ENCODE measurements at places on chromosomes 1 and 21.

- no peak for DNase-seq
These were observed 64.6 kb downstream of the LHX8 start for GRCh38 chr1:75198761-75199160.

- peak; percentile 80 for DNase-seq
These were observed 28.3 kb downstream of the EIF2D start for GRCh38 chr1:206583707-206584648.

- no peak for DNase-seq
These were observed 41.4 kb downstream of the CDC7 start for GRCh38 chr1:91541918-91542533.

GRCh38 chr1:214022229-214022791, 34.5 kb downstream of the PROX1 start:
- DNase-seq = no peak

DNA sequence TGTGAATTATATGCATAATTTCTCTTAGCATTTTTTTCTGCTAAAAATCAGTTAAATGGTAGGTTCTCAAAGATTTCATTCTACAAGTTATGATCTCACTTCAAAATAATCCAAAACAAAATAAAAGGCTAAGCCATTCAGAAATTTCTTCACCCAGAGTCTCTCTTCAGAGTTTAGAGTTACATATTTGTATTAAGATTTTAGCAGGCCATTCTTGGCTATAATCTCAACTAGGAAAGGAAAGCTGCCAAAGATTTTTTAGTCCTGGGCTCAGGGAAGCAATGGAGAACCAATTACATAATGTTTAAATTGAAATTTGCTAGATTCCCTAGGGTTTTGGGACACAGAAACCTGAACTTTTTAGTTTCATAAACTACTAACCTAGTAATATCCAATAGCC, 245.0 kb downstream of the USH2A start:
- no peak for DNase-seq

DNA sequence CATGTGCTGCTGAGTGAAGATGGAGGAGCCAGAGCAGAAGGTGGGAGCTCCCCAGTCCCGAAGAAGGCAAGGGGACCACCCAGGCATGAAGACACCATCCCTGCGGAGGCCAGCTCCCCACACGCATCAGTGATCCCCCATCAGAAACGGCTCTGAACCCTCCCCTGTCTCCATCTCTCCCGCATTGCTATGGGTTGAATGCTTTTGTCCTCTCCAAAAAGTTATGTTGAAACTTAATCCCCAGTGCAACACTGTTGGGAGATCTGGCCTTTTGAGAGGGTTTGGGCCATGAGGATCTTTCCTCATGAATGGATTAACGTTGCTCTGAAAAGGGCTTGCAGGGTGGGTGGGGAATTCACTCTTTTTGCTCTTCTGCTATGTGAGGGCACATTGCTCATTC, 147.6 kb downstream of the AJAP1 start:
- DNase-seq = no peak

GRCh38 chr21:38922474-38923235, 116.9 kb downstream of the ETS2 start:
- DNase-seq = no peak

DNA sequence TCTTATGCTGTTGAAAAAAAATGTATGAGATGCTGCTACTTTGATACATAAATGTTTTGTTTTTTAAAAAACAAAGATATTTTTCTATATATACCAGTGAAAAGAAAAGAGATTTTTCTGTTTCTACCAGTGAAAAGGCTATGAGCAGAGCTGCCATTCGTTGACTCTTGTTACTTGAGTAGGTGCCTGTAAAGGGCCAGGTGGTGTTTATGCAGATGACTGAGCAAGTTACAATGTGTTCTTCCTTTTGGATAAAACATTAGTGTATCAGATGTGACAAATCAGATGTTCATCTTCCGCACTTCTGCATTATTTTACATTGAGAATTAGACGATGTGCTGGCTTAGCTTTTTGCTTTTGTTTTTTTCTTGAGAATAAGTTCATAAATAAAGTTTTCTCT, 45.4 kb downstream of the BARHL2 start:
- no peak for DNase-seq

DNA sequence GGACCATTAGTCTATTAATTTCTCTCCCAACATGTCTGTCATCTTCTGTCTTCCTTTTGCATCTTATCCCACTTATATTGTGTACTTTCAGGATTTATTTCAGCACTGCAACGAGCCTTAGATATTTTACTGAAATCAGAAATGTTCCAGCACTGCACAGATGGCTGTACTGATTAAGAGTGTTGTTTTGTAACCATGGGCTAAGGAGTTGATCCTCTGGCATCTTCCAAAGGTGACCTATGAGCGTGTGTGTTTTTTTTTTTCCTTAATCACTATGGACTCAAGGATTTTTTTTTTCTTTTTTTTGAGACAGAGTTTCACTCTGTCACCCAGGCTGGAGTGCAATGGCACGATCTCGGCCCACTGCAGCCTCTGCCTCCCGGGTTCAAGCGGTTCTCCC, 7.1 kb upstream of the DDX59 start:
- no peak for DNase-seq

- DNase-seq = no peak
These were observed 88.6 kb downstream of the SELENOF start for GRCh38 chr1:86825319-86825718.

DNA sequence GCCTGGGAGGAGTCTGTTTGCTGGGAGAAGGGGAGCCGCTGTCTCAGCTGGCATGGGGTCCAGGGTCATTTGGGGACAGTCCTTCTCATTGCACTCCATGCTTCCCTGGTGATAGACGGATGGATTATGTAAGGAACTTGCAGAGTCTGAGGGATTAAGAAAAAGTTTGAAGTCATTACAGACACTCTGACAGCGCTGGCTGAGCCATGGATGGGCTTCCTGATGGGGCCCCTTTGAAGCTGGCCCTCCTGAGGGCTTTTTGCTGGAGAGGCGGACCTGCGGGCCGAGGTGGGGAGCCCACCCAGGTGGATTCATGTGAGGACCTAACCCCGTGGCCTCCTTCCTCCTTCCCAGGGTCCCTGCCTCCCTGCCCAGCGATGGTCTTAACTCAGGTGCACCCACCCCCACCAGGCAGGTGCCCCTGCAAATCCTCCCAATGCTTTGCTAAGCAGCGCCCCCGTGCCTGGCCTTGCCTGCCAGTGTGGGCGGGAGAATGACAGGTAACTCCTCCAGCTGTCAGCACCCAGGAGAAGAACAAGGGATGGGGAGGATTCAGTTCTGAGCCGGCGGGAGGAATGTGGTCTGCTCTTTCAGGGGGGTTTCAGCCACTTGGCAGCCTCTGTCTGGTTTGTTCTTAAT, 24.2 kb upstream of the C1orf174 start:
- no peak for DNase-seq

DNA sequence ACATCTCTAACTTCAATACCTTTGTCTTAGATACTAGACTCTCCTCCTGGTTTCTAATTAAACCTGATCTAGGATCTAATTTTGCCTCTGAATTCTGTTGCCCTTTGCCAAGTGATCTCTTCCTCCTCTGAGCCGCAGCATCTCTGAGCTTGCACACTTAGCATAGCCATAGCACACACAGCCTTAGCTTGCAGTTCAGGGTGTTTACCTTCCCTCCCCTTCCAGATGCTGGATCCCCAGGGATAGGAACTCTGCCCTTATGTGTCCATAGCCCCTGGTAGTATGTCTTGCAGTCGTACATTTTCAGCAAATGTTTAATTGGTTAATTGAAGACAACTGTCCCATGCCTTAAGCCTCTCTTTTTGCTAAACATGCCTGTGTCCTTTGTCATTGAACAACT, 30.3 kb downstream of the SELL start:
- DNase-seq = no peak

DNA sequence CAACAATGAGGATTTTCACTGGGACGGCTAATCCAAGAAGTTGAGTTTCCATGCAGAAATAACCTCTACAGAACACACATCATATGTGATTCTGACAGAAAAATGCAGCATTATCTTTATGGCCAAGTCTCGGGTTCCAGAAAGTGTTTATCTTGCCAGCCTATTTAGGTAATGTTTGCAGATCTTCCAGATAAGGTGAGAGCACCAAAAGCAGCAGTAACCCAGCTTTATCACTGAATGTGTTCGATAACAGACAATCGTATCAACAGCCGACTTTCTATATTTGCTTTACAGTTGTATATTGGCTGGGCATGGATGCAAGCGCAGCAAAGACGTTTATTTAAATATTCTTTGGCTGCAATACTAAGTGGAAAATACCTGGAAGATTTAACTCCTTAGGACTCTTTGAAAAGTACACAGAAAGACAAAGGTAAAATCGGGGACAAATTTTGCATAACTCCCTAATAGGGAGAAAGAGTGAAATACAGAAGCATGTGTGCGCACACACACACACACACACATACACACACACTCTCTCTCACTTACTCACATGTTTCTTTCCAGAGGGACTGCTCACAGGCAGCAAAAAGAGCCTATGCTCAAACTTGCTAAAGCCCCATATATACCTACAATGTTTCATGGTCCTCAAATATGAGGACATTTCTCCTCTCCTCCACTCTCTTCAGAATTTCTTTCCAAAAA, 3.0 kb upstream of the CTSK start:
- no peak for DNase-seq

DNA sequence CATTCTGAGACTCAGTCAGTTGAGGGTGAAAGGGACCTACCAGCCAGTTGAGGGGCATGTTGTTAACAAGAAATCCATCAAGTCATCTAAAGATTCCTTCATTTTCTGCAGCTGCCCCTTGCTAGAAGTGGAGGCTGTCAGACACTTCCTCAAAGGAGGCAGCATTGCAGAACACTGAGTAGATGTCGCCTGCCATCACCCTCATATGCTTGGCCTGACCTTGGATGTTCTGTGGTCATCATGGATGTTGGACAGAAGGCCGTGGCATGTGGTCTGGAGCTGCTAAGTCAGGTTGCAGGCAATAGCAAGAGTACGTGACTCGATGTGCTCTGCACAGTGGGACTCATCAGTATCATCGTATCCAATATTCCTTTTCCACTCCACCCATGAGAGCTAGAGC, 70.6 kb downstream of the GATAD2B start:
- no peak for DNase-seq

GRCh38 chr1:195723796-195724194, 884.4 kb downstream of the KCNT2 start:
- no peak for DNase-seq

DNA sequence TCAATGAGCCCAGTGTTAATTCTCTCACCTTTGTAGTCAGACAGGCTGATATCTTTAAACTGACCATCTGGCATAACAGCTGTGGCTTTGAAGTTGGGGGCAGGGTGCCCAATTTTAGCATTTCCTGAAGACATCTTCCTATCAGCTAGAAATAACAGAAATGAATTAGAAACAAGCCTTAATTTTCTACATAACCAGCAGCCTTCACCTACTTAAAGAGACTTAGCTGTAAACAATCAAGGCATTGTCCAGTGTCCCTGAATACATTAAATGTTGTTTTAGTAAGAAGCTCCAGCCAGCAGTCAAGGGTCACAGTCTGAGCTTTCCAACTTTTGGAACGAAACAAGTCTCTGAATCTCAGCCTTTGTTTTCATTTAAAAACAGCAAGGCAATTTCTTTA, 2.8 kb downstream of the PRDX1 start:
- DNase-seq = no peak

GRCh38 chr1:51734896-51735745, 118.2 kb downstream of the OSBPL9 start:
- no peak for DNase-seq

DNA sequence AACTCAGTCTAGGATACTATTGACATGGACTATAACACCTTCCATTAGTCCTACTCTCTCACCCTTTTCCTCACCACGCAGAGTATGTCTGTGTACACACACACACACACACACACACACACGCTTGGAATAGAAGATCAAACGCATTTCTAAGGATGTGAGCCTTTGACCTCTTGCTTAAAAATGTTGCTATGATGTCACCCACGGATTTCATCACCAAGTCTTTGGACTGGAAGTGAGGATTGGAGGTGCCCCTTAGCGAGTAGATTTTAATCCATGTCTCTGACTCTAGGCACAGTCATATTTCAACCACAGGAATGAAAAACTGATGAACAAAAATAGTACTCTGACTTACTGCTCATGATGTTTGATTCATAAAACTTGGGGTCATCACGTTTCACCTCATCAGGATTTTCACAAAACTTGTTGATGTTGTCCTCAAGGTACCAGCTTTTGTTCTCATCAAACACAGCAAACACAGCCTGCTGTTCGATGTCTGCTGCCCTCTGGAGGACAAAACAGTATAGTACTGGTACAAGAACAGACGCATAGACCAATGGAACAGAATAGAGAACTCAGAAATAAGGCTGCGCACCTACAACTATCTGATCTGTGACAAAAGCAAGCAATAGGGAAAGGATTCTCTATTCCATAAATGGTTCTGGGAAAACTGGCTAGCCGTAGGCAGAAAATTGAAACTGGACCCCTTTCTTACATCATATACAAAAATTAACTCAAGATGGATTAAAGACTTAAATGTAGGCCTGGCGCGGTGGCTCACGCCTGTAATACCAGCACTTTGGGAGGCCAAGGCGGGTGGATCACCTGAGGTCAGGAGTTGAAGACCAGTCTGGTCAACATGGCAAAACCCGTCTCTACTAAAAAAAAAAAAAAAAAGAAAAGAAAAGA, 39.9 kb downstream of the F5 start:
- DNase-seq = peak; percentile 56

- DNase-seq = no peak
These were observed 241.6 kb downstream of the ZNF326 start for GRCh38 chr1:90236493-90236892.

DNA sequence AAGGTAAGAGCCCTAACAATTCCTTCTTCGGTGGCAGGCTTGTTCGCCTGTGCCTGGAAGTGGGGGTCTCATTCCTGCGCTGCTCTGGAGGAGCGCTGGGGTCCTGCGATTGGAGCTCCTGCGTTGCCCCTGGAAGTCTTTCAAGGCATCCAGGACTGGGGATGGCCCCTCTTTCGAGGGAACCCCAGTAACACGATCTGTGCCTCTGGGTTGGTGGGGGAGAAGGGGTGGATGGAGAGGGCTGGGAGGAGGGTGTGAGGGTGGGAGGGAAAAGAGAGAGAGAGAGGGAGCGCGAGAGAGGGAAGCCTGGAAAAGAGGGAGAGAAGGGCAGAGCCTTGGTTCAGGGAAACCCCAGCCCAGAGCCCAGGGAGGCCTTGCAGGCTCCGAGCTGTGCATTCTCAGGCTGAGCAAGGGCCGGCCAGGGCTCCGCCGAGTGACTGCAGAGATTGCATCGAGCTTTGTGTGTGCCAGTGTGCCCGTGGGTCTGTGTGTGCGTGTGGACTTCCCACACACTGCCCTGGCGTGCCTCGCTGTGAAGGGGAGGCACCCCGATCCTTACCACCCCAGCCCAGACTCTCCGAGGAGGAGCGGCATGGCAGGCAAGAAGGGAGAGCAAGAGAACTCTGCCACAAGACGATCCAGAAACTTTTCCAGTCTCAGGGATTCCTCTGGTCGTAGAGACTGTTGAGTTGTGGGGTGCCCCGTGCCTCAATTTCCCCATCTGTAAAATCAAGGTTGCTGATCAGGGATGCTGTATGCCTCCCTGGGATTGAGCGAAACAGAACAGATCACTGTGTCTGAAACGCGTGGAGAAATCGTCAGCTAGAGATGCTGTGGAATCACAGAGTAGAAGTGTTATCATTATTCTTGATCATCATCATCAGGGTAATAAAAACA, 619 bp downstream of the BCL9 start:
- no peak for DNase-seq
